ENCODE measurements at places on chromosomes 16 and 17. TPM values are rescaled to one million over a fixed set of nuclear protein-coding genes. Genes with fewer than 3 reads are reported as not detected.

- no peak for DNase-seq
These were observed 39.9 kb downstream of the RNF157 start for GRCh38 chr17:76200354-76200753.

- DNase-seq = peak; percentile 53
These were observed 12.8 kb upstream of the PRR14 start for GRCh38 chr16:30637944-30638343.

- peak; percentile 96 for DNase-seq
These were observed 72.7 kb downstream of the ABCC1 start for GRCh38 chr16:16021988-16022682.

GRCh38 chr16:16867973-16868372 is 489.0 kb downstream of the NPIPA7 start:
- no peak for DNase-seq

GRCh38 chr16:79543219-79543618 is 57.3 kb downstream of the MAF start:
- no peak for DNase-seq

DNA sequence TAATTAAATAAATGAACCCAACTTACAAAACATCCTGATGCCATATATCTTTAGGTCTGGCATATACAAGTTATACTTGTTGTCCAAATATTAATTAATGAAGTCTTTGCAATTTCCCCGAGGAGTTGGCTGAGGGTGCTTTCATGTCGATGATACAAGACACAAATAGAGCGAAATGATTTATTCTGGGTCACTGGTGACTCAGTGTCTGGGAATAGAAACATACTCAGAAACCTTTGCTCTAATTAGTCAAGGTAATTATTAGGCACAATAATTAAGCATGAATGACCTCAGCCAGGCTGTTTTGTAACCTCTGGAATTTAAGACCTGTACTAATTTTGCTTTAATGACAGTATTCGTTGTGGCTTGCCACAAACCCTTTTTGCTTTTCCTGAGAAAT is 37.0 kb upstream of the HAPSTR1 start:
- DNase-seq = no peak

DNA sequence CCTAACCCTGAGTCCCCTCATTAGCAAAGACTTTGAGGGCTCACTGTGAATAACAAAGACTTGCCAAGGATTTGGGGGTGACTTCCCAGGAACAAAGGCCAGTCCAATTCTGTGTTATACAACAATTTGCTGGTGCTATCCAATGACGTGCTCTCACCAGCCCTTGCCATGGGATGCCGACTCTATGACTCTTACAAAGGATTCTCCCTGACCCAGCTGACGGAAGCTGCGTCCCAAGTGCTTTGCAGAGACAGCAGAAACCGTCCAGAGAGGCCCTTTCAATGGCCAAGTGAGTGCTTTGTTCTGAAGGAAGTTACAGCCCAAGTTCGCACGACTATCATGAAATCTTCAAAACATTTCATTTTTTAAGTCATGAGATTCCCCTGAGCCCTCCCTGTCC is 345.3 kb upstream of the TNRC6C start:
- DNase-seq = peak; percentile 10

GRCh38 chr17:52546990-52547389 is 388.5 kb upstream of the CA10 start:
- DNase-seq = no peak

GRCh38 chr17:81132770-81133723 is 32.3 kb upstream of the PVALEF start:
- DNase-seq = no peak

- no peak for DNase-seq
These were observed 15.0 kb upstream of the TMEM170A start for GRCh38 chr16:75479421-75479990.

GRCh38 chr17:82110298-82110697 is 12.3 kb upstream of the FASN start:
- DNase-seq = no peak

GRCh38 chr17:4980644-4981216 is 6.7 kb downstream of the CAMTA2 start:
- peak; percentile 60 for DNase-seq

DNA sequence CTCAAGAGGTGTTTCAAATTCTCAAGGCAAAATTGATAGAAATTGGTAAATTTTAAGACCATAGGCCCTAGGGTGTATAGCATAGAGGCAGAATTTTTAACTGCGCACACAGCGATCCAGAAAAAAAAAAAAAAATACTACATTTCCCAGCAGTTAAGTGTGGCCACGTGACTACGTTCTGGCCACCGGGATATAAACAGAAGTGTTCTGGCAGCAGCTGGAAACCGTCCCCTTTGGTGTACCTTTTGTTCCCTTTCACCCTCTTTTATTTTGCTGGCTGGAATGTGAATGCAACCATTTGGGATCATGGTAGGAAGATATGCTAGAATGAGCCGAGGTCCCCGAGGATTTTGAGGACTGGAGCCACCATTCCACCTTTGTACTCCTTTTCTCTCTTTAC is 52.7 kb upstream of the AKAP1 start:
- no peak for DNase-seq

DNA sequence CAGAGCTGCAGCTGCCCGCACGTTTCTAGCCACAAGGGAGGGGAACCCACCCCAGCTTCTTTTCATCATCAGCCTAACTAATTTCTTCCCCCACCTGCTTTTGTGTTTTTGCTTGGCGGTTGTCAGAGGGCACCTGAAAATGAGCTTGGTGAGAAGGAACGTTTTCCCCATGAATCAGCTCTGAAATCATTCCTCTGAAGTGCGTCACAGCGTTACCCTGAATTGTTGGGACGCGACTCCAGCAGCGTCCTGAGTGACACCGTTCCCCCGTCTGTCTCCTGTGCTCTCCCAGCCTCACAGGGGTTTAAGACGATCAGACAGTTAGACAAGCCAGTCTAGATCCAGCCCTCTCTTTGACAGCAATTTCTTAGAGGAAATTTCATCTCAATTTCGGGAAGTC is 722.9 kb upstream of the EEF2KMT start:
- DNase-seq = no peak

DNA sequence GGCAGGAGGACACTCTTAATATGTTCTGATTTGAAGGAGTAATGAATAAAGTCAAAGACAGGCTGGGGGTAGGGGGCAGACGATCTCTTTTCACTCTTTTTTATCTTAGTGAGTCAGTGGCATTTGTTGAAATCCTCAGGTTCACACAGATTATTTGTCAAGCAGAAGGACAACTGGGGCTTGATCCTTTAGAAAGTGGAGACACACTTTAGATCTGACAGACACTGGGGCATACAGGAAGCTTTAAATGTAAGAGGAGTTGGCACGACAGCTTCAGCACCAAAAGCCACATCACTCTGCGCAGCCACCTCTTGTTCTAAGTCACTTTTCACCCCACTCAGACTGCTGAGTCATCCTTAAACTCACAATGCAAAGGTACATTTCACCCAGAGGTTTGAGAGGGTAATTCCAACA is 121.5 kb downstream of the STXBP4 start:
- DNase-seq = peak; percentile 9

GRCh38 chr16:72084445-72084844 is 9.0 kb downstream of the TXNL4B start:
- DNase-seq = no peak

DNA sequence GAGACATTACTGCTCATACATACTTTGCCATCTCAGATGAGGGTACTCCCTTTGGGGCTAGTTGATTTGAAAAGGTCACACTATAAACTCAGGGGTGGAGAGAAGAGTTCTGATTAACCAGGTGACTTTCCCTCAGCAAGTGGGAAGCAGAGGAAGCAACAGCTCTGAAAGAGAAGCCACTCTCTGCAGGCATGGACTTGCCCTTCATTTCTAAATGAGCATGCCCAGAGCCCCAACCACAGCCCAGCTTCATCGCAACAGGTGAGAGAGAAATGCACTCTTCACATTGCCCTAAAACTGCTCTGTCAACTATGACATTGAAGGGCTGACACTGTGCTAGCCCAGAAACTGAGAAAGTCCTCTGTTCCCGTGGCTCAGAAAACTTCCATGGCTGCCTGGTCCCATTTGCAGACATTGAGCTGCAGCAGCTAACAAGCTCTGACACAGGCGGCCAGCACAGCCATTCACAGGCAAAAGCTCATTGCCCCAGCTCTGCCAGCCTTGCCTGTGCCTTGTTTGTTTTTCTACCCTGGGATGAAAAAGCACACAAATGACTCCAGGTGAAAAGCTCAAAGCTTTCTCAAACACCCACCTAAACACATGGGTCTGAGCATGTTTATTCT is 419.8 kb upstream of the DYNLRB2 start:
- DNase-seq = no peak

- DNase-seq = peak; percentile 61
These were observed 7.4 kb upstream of the TMEM220 start for GRCh38 chr17:10737168-10737622.

- no peak for DNase-seq
These were observed 250.2 kb downstream of the HS3ST4 start for GRCh38 chr16:25941800-25942499.

DNA sequence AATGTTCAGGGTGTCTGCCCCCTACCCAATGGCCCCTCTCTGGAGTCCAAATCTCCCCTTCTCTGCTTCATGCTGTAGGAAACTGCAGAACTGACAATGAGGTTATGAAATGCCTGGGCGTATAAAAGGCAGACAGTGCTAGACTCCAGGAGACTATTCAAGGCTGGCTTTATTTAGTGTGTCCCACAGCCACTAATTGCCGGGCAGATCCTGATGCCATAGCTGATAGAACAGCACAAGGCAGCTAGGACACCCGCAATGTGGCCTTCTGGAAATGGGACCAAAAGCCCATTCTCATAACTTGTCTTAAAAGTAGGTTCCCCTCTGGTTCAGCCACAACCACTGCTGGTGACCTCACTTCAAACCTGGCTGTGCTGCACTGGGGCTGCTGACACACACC is 28.5 kb upstream of the CD300E start:
- DNase-seq = no peak

GRCh38 chr17:45893725-45894021 is 681 bp upstream of the MAPT start:
- DNase-seq = no peak

DNA sequence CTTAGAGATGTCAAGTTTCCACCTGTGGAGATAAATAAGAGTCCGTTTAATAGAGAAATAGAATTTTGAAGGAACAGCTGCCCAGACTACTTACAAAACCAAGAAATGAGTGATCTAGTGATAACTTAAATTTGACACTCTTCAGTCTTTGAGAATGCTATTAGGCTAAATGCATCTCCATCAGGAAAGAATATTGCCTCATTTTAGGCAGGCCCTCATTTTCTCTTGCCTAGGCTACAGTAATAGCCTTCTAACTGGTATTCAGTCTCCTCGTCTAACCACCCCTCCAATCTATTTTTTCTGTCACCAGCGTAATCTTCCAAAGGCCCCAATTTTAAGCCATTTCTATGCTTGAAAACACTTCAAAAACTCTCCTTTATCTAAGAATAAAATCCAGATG is 537.8 kb upstream of the CA10 start:
- DNase-seq = no peak

- no peak for DNase-seq
These were observed 9.3 kb upstream of the SKAP1 start for GRCh38 chr17:48439110-48439850.

- no peak for DNase-seq
These were observed 7.3 kb upstream of the KCTD5 start for GRCh38 chr16:2675021-2675420.

GRCh38 chr17:63278728-63279442 is 167.2 kb downstream of the CYB561 start:
- DNase-seq = no peak

DNA sequence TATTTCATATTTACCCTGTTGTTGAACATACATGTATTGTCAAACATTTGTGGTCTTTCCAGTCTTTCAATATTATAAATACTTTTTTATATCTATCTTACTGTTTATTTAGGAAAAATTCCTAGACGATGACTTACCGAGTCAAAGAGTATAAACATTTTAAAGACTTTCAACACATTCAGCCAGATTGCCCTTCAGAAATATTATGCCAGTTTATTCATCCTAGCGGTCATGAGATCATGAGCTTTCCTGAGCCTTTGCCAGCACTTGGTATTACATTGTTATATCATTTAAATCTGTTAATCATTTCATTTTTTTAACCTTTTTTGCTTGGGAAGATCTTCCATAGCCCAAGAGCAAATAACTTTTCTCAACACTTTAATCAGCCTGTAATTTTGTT is 197.4 kb downstream of the SPECC1 start:
- peak; percentile 87 for DNase-seq

DNA sequence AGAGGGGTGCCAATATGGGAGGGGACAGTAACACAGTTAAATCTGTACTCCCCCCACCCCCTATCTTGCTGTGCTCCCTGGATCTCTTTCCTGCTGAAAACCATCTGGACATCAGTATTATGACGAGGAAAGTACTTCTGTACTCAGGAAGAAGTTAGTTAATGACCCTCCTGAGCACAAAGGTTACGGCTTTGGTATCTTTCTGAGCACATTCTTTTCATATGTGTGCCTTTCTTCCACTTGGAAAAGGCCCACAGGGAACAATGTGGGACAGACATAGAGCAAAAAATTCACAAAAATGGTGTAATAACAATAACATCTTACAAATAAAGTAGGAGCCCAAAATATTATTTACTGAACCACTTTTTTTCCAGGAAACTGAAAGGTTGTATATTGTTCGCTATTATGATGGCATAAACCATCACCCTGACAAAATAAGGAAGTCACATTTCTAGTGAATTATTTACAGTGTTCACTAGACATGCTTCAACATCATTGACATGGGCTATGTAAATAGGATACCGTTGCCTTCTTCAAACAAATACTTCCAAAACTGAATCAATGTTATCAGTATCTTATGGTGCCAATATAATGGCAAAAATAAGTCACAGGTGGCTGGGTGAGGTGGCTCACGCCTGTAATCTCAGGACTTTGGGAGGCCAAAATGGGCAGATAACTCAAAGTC is 5.5 kb downstream of the WIPI1 start:
- no peak for DNase-seq

NMRAL1 gene
- 54.4 TPM for total RNA-seq

ZBTB4 gene
- 30.0 TPM for total RNA-seq

PRSS36 gene
- under 0.01 TPM for total RNA-seq

CDRT4 gene
- 5.2 TPM for total RNA-seq

ANKRD40CL gene
- not detected for total RNA-seq

ARHGAP44 gene
- total RNA-seq = 0.64 TPM

SLC6A2 gene
- not detected for total RNA-seq

FOXF1 gene
- 10.3 TPM for total RNA-seq

ZP2 gene
- total RNA-seq = not detected

TLCD3A gene
- total RNA-seq = 32.4 TPM

GPRC5B gene
- 12.6 TPM for total RNA-seq

NKD1 gene
- not detected for total RNA-seq

Data from fibroblast of villous mesenchyme (primary cell).